ENCODE measurements at places on chromosomes 2 and 18. TPM values are rescaled to one million over a fixed set of nuclear protein-coding genes. Genes with fewer than 3 reads are reported as not detected.

DNA sequence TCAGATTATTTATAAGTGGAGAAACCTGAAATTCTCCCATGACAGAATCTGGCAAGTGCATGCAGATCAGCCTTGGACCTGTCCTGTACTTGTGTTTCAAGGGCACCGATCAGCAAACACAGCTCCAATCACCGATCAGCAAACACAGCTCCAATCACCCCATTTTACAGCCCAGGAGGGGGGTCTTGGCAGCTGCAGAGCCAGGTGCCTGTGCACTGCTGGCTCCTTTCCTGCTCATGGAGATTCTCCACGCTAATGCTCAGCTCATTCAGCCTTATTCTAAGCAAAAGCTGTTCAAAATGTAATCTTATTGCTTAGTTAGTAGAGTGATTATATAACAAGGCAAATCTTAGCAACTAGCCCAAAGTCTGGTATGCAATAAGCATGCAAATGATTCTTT, 623.1 kb upstream of the HS6ST1 start:
- DNase-seq: no peak
- H3K4me3 ChIP-seq: no peak overlapping the region
- H3K36me3 ChIP-seq: no peaks in the 10 kb centered on the region

TUBA3E gene
- not detected for total RNA-seq

CCDC85A gene
- 1.5 TPM for total RNA-seq

DNA sequence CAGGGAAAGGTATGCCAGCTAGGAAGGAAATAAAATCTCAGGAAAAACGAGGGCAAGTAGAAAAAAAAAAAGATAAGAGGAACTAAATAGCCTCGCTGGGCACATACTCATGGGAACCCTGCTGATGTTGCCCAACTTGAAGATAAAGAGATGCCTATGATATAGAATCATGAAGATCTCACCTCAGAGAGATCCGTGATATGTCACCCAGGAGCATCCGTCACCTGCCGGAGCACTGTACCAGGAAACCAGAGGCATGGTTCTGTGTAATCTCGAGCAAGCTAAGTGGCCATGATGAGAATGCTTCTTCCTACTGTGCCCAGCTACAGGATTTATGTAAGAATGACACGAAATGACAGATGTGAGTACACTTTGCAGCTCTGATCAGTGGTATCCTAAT, 40.0 kb downstream of the CYP1B1 start:
- H3K27me3 ChIP-seq: peaks cover 24% of the 10 kb centered on the region
- no peak for DNase-seq
- H3K27ac ChIP-seq: no peak overlapping the region
- no peaks in the 10 kb centered on the region for H3K36me3 ChIP-seq
- peaks cover 26% of the 10 kb centered on the region for H3K4me1 ChIP-seq

- DNase-seq: peak; percentile 85
- no peak overlapping the region for H3K4me3 ChIP-seq
- H3K27ac ChIP-seq: peak overlapping the region; percentile 71
Observed at GRCh38 chr18:77114415-77115191, 18.0 kb downstream of the MBP start.

TMEM198 gene
- 6.7 TPM for total RNA-seq

DNA sequence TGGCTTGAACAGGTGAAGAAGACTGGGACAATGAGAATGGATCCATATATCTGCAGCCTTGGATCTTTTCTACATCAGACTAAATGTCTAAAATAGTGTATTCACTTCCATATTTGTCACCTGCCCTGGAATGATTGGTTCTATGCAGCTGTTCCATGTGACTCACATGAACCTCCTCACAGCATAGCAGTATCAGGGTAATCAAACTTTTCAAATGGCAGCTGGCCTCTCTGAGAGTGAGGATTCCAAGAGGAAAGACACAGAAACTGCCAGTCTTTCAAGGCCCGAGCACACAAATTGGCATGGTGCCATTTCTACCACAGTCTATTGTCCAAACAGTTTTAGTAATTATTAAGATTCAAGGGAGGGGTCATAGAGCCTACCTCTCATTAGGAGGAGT, 859.3 kb downstream of the BCL11A start:
- H3K4me1 ChIP-seq: no peaks in the 10 kb centered on the region
- DNase-seq: no peak
- H3K4me3 ChIP-seq: no peak overlapping the region
- no peaks in the 10 kb centered on the region for H3K36me3 ChIP-seq
- no peak overlapping the region for H3K27ac ChIP-seq

DNA sequence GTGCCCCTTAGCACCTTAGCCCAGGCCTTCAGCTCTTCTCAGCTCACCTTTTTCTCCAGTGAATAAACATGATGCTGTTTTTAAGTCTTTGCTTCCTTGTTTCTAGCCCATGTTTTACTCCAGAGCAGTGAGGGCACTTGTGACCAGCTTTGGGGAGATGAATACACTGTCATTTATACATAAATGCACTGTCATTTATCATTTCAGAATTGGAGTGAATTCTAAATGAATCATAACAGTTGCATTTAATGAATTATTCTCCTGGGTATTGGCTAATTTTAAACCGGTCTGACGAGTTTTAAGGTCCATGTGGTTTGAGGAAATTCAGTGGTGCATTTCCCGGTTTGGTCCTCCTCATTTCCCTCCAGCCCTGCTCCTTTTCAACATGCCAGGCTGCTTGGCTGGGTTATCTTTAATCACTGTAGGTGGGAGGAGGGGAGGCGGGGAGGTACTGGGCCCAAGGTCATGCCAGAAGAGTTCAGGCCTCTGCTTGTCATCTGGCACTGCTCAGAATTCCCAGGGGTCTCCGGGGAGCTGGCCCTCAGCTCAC, 23.9 kb downstream of the PRKCE start:
- no peak overlapping the region for H3K4me3 ChIP-seq
- H3K36me3 ChIP-seq: no peaks in the 10 kb centered on the region
- H3K27me3 ChIP-seq: no peaks in the 10 kb centered on the region
- no peak for DNase-seq
- no peak overlapping the region for H3K27ac ChIP-seq
- H3K4me1 ChIP-seq: no peaks in the 10 kb centered on the region

- DNase-seq: no peak
- peaks cover 6% of the 10 kb centered on the region for H3K27me3 ChIP-seq
- H3K27ac ChIP-seq: no peak overlapping the region
- H3K4me1 ChIP-seq: no peaks in the 10 kb centered on the region
Observed at GRCh38 chr2:52703004-52703403, 1064.6 kb upstream of the CHAC2 start.

- H3K36me3 ChIP-seq: no peaks in the 10 kb centered on the region
- H3K4me1 ChIP-seq: peaks cover 58% of the 10 kb centered on the region
- no peaks in the 10 kb centered on the region for H3K27me3 ChIP-seq
- H3K4me3 ChIP-seq: no peak overlapping the region
- no peak for DNase-seq
- peak overlapping the region; percentile 79 for H3K27ac ChIP-seq
Observed at GRCh38 chr18:56161566-56162260, 476.7 kb downstream of the TXNL1 start.

DNA sequence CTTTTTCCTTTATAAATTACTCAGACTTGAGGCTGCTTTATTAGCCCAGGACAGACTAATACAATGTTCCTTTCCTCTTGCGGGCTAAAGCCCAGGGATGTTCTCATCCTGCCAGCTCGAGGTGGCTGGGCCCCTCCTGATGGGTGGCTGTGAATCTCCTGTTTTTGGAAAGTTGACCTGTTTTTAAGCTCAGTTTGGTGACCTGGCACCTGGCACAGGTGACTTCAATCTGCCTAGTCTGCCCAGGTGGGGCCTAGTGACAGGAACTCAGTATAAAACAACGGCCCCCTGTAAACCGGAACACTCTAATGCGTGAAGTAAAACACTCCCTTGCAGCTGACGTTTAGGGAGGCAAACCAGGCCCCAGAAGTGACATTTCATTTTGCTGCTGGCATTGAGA, 92.7 kb upstream of the SNTG2 start:
- H3K27me3 ChIP-seq: no peaks in the 10 kb centered on the region
- DNase-seq: peak; percentile 51
- H3K36me3 ChIP-seq: no peaks in the 10 kb centered on the region
- H3K4me1 ChIP-seq: no peaks in the 10 kb centered on the region

EVX2 gene
- not detected for total RNA-seq

- H3K4me1 ChIP-seq: peaks cover 5% of the 10 kb centered on the region
- H3K27me3 ChIP-seq: no peaks in the 10 kb centered on the region
- no peak overlapping the region for H3K27ac ChIP-seq
- no peak for DNase-seq
- no peak overlapping the region for H3K4me3 ChIP-seq
Observed at GRCh38 chr2:135063210-135063609, 11.1 kb downstream of the RAB3GAP1 start.

DNA sequence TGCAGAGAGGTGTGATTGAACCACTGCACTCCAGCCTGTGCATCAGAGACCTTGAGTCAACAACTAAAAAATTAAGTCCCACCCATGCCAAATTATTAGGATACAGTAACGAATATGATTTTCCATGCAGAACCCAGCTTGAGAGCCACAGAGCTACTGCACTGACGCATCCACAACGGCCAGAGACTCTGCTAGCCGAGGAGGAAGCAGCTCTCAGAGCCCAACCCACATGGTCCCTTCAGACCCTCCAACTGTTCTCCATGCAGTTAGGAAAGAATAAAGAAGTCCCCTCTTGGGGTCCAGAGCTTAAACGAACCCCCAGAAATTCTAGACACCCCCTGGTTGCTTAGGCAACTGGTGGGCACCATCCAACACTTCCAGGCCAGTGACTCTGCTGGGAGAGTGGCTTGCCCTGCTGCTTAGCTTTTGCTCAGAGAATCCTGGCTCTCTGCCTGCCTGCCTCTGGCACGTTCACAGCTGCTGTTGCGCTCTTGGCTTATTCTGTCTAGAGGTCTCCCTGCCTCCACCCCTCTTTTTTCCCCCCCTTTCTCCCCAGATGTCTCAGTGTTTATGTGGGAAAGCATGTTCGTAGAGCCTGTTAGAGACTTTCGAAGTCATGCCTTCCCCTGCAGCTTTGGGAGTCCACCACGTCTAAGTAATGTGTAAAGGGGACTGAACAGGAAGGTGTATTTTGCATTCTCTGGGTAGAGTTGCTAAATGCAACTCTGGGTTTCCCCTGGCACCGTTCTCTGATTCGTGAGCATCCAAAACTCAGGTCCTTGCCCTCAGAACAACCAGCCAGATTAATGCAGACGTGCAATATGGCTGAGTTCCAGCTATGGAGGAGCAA, 26.0 kb upstream of the SP3 start:
- H3K4me3 ChIP-seq: no peak overlapping the region
- H3K27ac ChIP-seq: peak overlapping the region; percentile 11
- no peak for DNase-seq
- H3K4me1 ChIP-seq: peaks cover 16% of the 10 kb centered on the region

- H3K36me3 ChIP-seq: no peaks in the 10 kb centered on the region
- H3K27me3 ChIP-seq: no peaks in the 10 kb centered on the region
- H3K4me3 ChIP-seq: no peak overlapping the region
Observed at GRCh38 chr2:64283641-64284361, 139.6 kb upstream of the PELI1 start.

- H3K27me3 ChIP-seq: no peaks in the 10 kb centered on the region
- H3K4me1 ChIP-seq: no peaks in the 10 kb centered on the region
- no peak overlapping the region for H3K4me3 ChIP-seq
- no peak overlapping the region for H3K27ac ChIP-seq
Observed at GRCh38 chr2:137693534-137693933, 270.7 kb upstream of the HNMT start.

DNA sequence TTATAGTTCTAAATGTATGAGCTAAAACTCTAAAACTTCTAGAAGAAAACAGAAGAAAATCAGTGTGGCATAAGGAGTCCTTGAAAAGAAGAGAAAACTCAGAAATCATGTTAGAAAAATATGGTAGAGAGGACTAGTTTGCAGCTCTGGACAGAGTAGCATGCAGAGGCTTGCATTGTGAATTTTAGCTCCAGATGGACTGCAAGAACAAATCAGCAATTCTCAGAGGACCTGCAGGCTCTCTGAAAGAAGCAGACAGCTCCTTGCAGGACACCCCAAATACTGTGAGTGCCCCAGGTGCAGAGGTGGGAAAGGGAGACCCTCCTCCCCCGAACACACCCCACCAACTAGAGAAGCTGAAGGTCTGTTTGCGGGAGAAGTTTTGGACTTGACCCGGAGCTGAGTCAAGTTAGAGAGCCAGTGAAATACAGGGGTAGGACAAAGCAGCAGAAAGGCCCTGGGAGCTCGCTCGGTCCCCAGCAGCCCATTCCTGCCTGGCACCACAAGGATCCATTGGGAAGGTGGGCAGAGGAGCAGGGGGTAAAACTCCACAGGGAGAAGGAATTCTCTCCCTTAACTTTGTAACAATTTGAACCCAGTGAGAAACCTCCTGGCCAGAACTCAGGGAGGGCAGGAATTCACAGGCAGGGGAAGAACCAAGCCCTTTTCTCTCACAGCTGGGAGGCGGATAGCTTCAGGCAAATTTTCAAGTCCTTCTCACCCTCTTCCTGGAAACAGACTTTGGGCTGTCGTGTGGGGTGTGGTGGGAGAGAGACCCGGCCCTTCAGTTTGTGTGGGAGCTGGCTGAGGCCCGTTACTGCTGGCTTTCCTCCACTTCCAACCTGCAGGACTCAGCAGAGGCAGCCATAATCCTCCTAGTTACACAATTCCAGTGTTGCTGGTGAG, 216.2 kb upstream of the SLC35G4 start:
- peaks cover 3% of the 10 kb centered on the region for H3K27me3 ChIP-seq
- DNase-seq: no peak
- peak overlapping the region; percentile 74 for H3K27ac ChIP-seq
- H3K4me3 ChIP-seq: peak overlapping the region; percentile 2
- peaks cover 18% of the 10 kb centered on the region for H3K4me1 ChIP-seq

ARHGAP25 gene
- 0.43 TPM for total RNA-seq

GRCh38 chr2:230895536-230896345, 29.3 kb downstream of the GPR55 start:
- peak; percentile 49 for DNase-seq
- peaks cover 7% of the 10 kb centered on the region for H3K4me1 ChIP-seq
- H3K27ac ChIP-seq: no peak overlapping the region
- H3K36me3 ChIP-seq: no peaks in the 10 kb centered on the region
- peaks cover 26% of the 10 kb centered on the region for H3K27me3 ChIP-seq

DNA sequence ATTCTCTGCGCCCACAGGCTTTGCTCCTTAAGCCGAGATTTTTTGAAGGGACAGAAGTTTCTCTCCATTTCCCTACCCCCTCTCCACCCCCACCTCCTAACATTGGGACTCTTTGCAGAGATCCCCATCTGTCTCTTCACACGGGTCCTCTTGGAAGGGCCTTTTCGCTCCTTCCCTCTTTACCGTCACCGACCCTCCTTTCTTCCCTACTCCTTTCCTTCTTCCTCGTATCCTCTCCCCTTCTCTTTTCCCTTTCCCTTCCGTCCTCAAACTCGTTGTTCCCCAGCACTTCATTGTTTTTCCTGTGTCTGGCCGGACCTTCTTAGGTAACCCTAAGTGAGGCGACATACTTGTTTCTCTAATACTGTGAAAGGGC, 660 bp downstream of the COPS7B start:
- H3K4me3 ChIP-seq: peak overlapping the region; percentile 90
- peaks cover 40% of the 10 kb centered on the region for H3K4me1 ChIP-seq
- no peaks in the 10 kb centered on the region for H3K27me3 ChIP-seq
- peaks cover 2% of the 10 kb centered on the region for H3K36me3 ChIP-seq
- peak overlapping the region; percentile 63 for H3K27ac ChIP-seq

DNA sequence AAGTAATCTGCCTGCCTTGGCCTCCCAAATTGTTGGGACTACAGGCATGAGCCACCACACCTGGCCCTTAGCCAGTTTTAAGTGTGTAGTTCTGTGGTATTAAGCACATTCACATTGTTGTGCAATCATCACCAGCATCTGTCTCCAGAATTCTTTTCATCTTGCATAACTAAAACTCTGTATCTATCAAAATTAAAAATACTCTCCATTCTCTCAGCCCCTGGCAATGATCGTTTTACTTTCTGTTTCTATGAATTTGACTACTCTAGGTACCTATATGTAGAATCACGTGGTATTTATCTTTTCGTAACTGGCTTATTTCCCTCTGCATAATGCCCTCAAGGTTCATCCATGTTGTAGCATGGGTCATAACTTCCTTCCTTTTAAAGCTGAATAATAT, 45.5 kb upstream of the CAVIN2 start:
- peaks cover 5% of the 10 kb centered on the region for H3K36me3 ChIP-seq
- H3K4me1 ChIP-seq: peaks cover 35% of the 10 kb centered on the region
- no peaks in the 10 kb centered on the region for H3K27me3 ChIP-seq
- no peak overlapping the region for H3K4me3 ChIP-seq

SOX11 gene
- 71.7 TPM for total RNA-seq

Measured in osteocyte (in vitro differentiated cells).